Vagina (tissue), 2 donors: ENCODE measurements at places on chromosomes 6 and 20. TPM values are rescaled to one million over a fixed set of nuclear protein-coding genes. Genes with fewer than 3 reads are reported as not detected.
A peak's percentile ranks its signal among the peaks of the same experiment; 100 is the strongest.

GRCh38 chr6:80165143-80165542 is 58.7 kb downstream of the BCKDHB start:
- no peaks in the 10 kb centered on the region for H3K27me3 ChIP-seq
- H3K27ac ChIP-seq = no peak overlapping the region
- H3K36me3 ChIP-seq = no peaks in the 10 kb centered on the region
- no peak overlapping the region for H3K4me3 ChIP-seq

DNA sequence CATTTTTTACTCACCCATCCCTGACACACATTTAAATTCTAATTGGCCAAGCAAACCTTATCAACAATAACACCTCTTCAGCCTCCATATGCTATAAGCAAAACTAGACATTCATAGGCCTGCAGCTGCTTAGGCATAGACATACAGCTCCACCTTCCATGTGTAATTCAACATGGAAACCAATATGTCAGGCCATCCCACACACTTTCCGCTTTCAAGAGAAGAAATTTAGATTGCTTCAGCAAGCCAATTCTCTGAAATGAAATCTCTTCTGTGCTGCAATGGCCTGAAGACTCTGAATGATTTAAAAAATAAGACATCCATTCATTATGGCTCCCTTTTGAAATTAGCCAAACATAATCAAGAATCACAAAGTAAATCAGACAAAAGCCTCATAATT is 4.5 kb upstream of the RAB22A start:
- no peaks in the 10 kb centered on the region for H3K36me3 ChIP-seq
- no peak overlapping the region for H3K27ac ChIP-seq
- DNase-seq = no peak
- no peaks in the 10 kb centered on the region for H3K27me3 ChIP-seq
- H3K4me3 ChIP-seq = no peak overlapping the region
- H3K4me1 ChIP-seq = peaks cover 17% of the 10 kb centered on the region

DNA sequence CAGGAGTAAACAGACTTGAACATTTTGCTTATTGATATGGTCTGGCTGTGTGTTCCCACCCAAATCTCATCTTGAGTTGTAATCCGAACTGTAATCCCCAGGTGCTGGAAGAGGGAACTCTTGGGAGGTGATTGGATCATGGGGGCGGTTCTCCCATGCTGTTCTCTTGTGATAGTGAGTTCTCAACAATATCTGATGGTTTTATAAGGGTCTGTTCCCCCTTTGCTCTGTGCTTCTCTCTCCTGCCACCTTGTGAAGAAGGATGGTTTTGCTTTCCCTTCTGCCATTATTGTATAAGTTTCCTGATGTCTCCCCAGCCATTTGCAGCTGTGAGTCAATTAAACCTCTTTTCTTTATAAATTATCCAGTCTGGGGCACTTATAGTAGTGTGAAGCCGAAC is 40.0 kb downstream of the MYLIP start:
- no peak for DNase-seq
- H3K4me3 ChIP-seq = no peak overlapping the region
- no peak overlapping the region for H3K27ac ChIP-seq
- H3K27me3 ChIP-seq = no peaks in the 10 kb centered on the region

- no peak overlapping the region for H3K4me3 ChIP-seq
- H3K4me1 ChIP-seq = no peaks in the 10 kb centered on the region
- no peaks in the 10 kb centered on the region for H3K36me3 ChIP-seq
- no peak for DNase-seq
- no peak overlapping the region for H3K27ac ChIP-seq
Observed at GRCh38 chr6:132304891-132305305, 96.4 kb downstream of the MOXD1 start.

- H3K36me3 ChIP-seq = no peaks in the 10 kb centered on the region
- H3K27me3 ChIP-seq = no peaks in the 10 kb centered on the region
- peak overlapping the region; percentile 78 for H3K27ac ChIP-seq
Observed at GRCh38 chr6:105601541-105602236, 198.8 kb upstream of the PREP start.

DNA sequence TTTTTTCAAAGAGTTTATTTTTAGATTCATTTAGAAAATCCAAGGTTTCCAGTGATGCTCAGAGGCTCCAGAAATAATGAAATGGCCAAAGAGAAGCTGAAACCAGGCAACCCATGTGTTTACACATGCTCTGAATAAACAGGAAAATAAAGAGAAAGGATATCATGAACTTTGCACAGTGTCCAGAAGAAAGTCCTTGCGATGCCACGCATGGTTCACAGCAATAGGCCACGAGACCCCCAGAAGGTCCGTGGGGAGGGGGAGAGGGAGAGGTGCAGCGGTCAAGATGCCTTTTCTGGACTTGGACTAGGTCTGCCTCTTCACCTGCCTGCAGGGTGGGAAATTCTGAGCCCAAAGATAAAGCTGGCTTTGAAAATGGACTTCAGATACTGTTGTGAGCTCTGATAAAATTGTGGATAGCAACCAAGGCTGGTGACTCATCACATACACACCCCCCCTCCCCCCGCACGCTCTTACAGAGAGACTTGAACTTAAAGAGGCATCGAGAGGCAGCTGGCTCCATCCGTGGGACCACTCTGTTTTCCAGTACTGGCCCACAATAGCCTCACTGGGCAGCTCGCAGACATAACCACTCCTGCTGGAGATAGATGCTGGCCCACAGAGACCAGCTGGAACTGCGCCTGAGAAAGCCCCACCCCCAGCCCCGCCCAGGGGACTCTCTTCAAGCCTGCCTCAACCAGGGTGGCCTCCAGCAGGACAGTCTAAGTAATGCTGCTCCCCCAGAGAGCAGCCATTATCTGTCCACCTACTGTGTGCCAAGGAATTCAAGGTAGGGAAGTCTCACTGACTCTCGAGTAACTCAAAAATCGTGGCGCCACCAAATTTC is 21.2 kb upstream of the NFATC2 start:
- H3K36me3 ChIP-seq = no peaks in the 10 kb centered on the region
- no peaks in the 10 kb centered on the region for H3K27me3 ChIP-seq
- peaks cover 46% of the 10 kb centered on the region for H3K4me1 ChIP-seq
- peak overlapping the region; percentile 91 for H3K27ac ChIP-seq
- DNase-seq = no peak
- peak overlapping the region; percentile 55 for H3K4me3 ChIP-seq

- peak overlapping the region; percentile 80 for H3K4me3 ChIP-seq
- H3K4me1 ChIP-seq = no peaks in the 10 kb centered on the region
- no peak for DNase-seq
- no peak overlapping the region for H3K27ac ChIP-seq
- H3K36me3 ChIP-seq = no peaks in the 10 kb centered on the region
Observed at GRCh38 chr6:29886701-29887100, 55.6 kb upstream of the HLA-A start.

DNA sequence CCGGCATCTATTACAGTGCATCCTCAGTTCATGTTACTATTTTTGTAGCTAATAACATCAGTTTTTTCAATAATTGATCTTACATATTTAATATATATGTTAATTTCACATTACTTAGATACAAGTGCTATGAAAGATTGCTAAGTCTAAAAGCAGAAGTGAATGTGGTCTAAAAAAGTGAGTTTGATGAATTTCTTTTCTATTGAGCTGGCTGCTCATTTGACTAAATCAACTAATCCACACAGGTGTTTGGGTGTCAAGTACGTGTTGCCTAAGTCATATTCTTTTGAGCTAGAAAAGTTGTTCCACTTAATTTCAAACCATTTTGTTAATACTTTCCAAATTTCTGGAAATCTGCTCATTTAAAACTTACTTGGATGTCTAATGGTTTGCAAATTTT is 46.6 kb upstream of the EZR start:
- H3K36me3 ChIP-seq = no peaks in the 10 kb centered on the region
- DNase-seq = no peak
- H3K4me3 ChIP-seq = no peak overlapping the region
- H3K27ac ChIP-seq = no peak overlapping the region
- no peaks in the 10 kb centered on the region for H3K27me3 ChIP-seq

- H3K4me1 ChIP-seq = no peaks in the 10 kb centered on the region
- DNase-seq = no peak
- no peaks in the 10 kb centered on the region for H3K36me3 ChIP-seq
Observed at GRCh38 chr6:55017555-55018300, 156.6 kb upstream of the HCRTR2 start.

- peaks cover 12% of the 10 kb centered on the region for H3K4me1 ChIP-seq
- no peaks in the 10 kb centered on the region for H3K36me3 ChIP-seq
- no peaks in the 10 kb centered on the region for H3K27me3 ChIP-seq
Observed at GRCh38 chr6:37061157-37061804, 55.8 kb downstream of the FGD2 start.

GRCh38 chr6:73566954-73567591 is 46.2 kb upstream of the EEF1A1 start:
- H3K36me3 ChIP-seq = no peaks in the 10 kb centered on the region
- H3K27ac ChIP-seq = peak overlapping the region; percentile 59
- peaks cover 11% of the 10 kb centered on the region for H3K4me1 ChIP-seq
- H3K27me3 ChIP-seq = no peaks in the 10 kb centered on the region
- peak; percentile 92 for DNase-seq

DNA sequence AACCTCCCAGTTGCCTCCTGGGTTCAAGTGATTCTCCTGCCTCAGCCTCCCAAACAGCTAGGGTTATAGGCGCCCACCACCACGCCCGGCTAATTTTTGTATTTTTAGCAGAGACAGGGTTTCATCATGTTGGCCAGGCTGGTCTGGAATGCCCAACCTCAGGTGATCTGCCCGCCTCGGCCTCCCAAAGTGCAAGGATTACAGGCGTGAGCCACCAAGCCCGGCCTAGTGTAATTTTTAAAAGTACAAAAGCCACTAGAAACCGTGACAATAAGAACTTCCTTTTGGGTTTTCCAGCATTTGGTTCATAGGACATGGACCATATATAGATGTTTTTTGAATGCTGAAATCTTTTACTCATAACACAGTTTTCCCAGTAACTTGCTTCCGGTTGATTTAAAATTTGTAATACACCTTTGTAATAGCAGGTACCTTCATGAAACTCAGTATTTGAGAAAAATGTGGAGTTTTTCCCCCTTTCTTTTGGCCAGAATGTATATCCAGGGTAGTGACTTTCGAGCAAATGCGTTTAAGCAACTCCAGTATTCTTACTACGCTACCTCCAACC is 467 bp downstream of the PXT1 start:
- H3K36me3 ChIP-seq = no peaks in the 10 kb centered on the region
- peaks cover 39% of the 10 kb centered on the region for H3K4me1 ChIP-seq
- H3K27ac ChIP-seq = peak overlapping the region; percentile 99
- DNase-seq = no peak
- H3K4me3 ChIP-seq = peak overlapping the region; percentile 95
- no peaks in the 10 kb centered on the region for H3K27me3 ChIP-seq

- H3K27me3 ChIP-seq = no peaks in the 10 kb centered on the region
- no peak for DNase-seq
- no peaks in the 10 kb centered on the region for H3K36me3 ChIP-seq
- H3K27ac ChIP-seq = no peak overlapping the region
- H3K4me3 ChIP-seq = no peak overlapping the region
Observed at GRCh38 chr20:2122936-2123335, 21.3 kb downstream of the STK35 start.

- no peaks in the 10 kb centered on the region for H3K27me3 ChIP-seq
- no peaks in the 10 kb centered on the region for H3K4me1 ChIP-seq
Observed at GRCh38 chr6:44462797-44463727, 75.6 kb downstream of the CDC5L start.

GRCh38 chr20:58551631-58552030 is 36.4 kb upstream of the APCDD1L start:
- no peak overlapping the region for H3K4me3 ChIP-seq
- no peak overlapping the region for H3K27ac ChIP-seq
- H3K27me3 ChIP-seq = no peaks in the 10 kb centered on the region
- no peaks in the 10 kb centered on the region for H3K36me3 ChIP-seq
- peaks cover 19% of the 10 kb centered on the region for H3K4me1 ChIP-seq

DNA sequence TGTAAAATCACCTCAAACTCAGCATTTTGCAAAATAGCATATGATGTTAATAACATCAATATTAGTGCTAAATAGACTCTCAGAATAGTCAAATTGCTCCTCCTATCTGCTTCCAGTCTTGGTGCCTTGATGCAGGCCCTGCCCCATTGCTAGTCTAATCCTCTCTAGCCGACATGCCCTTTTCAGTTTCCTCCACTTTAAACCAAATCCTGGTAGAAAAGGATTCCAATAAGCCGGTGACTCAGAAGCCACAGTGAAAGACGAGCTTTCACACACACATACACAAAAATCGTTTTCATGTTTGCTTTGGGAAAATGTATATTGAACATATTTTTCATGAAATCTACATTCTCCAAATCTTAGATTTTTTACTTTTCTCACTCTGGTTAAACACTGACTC is 203.1 kb downstream of the LMBRD1 start:
- no peak overlapping the region for H3K27ac ChIP-seq
- H3K4me1 ChIP-seq = no peaks in the 10 kb centered on the region
- no peaks in the 10 kb centered on the region for H3K27me3 ChIP-seq
- DNase-seq = no peak

DNA sequence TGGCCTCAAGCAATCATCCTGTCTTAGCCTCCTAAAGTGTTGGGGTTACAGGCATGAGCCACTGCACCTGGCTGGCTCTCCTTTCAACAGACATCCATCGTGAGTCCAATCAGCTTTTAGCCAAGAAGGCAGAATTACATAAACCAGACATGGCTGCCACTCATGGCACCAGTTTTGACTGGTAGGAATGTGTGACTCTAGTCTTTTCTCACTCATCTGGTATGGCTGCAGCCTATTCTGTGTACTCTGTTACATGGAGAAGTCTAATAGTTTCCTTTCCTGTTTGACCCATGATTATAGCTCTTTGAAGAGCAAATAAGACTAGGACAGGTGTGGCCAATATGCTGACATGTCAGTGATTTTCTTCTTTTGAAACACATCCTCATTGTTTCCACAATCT is 27.0 kb upstream of the RNF144B start:
- peaks cover 9% of the 10 kb centered on the region for H3K4me1 ChIP-seq
- no peak overlapping the region for H3K4me3 ChIP-seq
- H3K36me3 ChIP-seq = no peaks in the 10 kb centered on the region
- no peak for DNase-seq
- no peak overlapping the region for H3K27ac ChIP-seq
- no peaks in the 10 kb centered on the region for H3K27me3 ChIP-seq

- no peaks in the 10 kb centered on the region for H3K4me1 ChIP-seq
- H3K36me3 ChIP-seq = no peaks in the 10 kb centered on the region
- no peak overlapping the region for H3K4me3 ChIP-seq
- no peak overlapping the region for H3K27ac ChIP-seq
- H3K27me3 ChIP-seq = no peaks in the 10 kb centered on the region
- no peak for DNase-seq
Observed at GRCh38 chr6:128932061-128932460, 49.1 kb downstream of the LAMA2 start.

GRCh38 chr6:43867996-43868395 is 98.0 kb downstream of the VEGFA start:
- no peaks in the 10 kb centered on the region for H3K36me3 ChIP-seq
- H3K4me3 ChIP-seq = no peak overlapping the region
- no peak overlapping the region for H3K27ac ChIP-seq
- no peak for DNase-seq
- H3K27me3 ChIP-seq = no peaks in the 10 kb centered on the region

ECI2 gene
- 30.7 TPM for total RNA-seq

HLA-DQB2 gene
- total RNA-seq = 4.7 TPM

SNRNP48 gene
- 9.6 TPM for total RNA-seq

CSNK2B gene
- 219 TPM for total RNA-seq

CLIC5 gene
- 3.4 TPM for total RNA-seq

PSMB9 gene
- 19.6 TPM for total RNA-seq
